ENCODE measurements at places on chromosomes 11 and 22. TPM values are rescaled to one million over a fixed set of nuclear protein-coding genes. Genes with fewer than 3 reads are reported as not detected.

DNA sequence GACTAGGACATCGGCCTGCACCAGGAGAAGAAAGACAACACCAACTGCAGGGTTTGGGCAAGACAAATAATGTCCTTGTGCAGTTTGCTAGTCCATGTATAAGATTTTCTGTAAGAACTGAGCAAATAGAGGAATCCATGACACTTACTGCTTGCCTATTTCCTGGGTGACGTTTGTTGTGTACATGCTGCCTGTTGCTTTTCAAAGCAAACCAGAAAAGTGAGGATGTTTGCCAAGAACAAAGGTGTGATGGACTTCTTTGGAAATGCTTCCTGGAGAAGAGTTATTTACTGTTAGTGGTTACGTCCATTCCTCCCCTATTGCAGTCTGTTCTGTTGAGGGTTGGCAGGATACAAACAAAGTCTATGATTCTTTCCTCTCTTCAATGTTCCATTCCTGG is 126.5 kb downstream of the CASP12 start:
- H3K36me3 ChIP-seq = no peaks in the 10 kb centered on the region
- no peak overlapping the region for H3K27ac ChIP-seq
- no peaks in the 10 kb centered on the region for H3K27me3 ChIP-seq
- no peak overlapping the region for H3K4me3 ChIP-seq
- no peak for DNase-seq

DNA sequence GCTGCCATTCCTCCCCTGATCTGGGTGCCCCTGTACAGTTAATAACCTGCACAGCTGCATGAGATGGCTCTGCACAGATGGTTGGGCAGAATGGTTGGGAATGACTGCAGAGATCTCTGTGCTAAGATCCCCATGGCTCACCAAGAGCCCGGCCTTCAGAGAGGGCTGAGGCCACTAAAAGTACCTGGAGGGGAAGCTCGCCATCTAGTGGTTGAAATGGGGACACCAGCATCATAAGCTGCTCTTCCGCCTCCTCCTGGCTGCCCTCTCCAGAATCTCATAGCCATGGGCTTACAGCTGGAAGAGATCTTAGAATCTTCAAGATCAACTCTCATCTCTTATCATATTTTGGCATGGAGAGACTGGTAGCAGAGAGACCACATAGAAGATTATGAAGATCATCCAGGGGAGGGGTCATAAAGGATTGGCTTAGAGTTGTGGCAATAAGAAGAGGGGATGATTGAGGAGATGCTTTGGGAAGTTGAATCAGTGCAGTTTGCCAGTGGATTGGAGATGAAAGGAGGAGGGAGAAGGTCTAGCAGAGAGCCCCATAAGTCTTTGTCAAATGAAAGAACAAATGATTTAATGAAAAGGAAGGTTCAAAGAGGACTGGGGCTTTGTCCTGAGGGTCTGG is 22.0 kb upstream of the TLCD5 start:
- no peak for DNase-seq
- H3K27ac ChIP-seq = peak overlapping the region; percentile 46
- H3K36me3 ChIP-seq = no peaks in the 10 kb centered on the region

DNA sequence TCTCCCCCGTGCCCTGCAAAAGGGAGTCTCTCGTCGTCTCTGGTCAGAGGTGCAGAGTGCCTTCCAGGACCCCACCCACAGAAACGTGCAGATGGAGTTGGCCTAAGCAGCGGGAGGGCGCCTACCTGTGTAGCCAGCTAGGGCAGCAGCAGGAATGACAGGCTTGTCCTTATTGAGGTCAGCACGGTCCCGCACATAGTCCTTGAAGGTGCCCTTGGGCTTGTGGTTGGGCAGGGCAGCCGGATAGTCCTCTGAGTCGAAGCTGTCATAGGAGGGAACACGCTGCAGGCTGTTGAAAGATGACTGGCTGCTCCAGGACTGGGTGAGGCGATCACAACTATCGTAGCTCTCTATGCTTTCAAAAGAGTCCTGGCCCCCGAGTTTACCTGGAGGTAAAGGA is 107.3 kb downstream of the ETS1 start:
- H3K4me3 ChIP-seq = no peak overlapping the region
- no peaks in the 10 kb centered on the region for H3K27me3 ChIP-seq
- peak overlapping the region; percentile 78 for H3K27ac ChIP-seq

- H3K36me3 ChIP-seq = no peaks in the 10 kb centered on the region
- no peak overlapping the region for H3K4me3 ChIP-seq
- no peak overlapping the region for H3K27ac ChIP-seq
- no peak for DNase-seq
- peaks cover 8% of the 10 kb centered on the region for H3K4me1 ChIP-seq
Measured at GRCh38 chr11:14746857-14747395, 103.3 kb downstream of the PDE3B start.

DNA sequence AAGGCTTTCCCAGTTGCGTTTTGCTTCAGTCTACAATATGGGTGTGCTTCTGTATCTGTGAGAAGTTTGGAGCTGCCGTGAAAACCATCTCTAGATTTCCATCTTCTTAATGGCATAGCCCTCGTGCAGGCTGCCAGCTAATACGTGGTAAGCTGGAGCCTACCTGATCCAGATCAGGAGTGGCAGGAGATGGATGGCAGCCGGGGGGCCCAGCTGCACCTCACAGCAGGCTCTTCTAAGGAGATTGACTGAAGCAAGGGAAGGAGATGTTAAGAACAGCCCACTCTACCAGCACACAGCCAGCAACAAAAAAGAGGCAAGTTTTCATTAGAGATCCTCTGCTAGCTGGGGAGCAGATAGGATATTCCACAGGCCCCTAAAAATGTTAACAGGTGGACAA is 115.5 kb downstream of the MSANTD4 start:
- H3K27ac ChIP-seq = no peak overlapping the region
- H3K36me3 ChIP-seq = no peaks in the 10 kb centered on the region
- no peaks in the 10 kb centered on the region for H3K27me3 ChIP-seq

OR2AG1 gene
- total RNA-seq = not detected

TSSK2 gene
- total RNA-seq = not detected

CRYBA4 gene
- not detected for total RNA-seq

ACTN3 gene
- total RNA-seq = 0.24 TPM

PYGM gene
- total RNA-seq = 2.6 TPM

CALCA gene
- not detected for total RNA-seq
